ENCODE measurements at places on chromosomes 16 and 17. TPM values are rescaled to one million over a fixed set of nuclear protein-coding genes. Genes with fewer than 3 reads are reported as not detected.

DNA sequence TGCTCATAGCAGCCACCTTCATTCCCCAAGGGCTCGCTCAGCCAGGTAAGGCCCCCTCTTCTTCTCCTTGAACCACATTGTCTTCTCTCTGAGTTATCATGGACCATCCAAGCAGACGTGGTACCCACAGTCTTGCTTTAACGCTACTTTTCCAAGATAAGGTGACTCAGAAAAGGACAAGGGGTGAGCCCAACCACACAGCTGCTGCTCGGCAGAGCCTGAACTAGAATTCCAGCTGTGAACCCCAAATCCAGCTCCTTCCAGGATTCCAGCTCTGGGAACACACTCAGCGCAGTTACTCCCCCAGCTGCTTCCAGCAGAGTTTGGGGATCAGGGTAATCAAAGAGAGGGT, 272 bp downstream of the CCL2 start:
- no peak for DNase-seq

DNA sequence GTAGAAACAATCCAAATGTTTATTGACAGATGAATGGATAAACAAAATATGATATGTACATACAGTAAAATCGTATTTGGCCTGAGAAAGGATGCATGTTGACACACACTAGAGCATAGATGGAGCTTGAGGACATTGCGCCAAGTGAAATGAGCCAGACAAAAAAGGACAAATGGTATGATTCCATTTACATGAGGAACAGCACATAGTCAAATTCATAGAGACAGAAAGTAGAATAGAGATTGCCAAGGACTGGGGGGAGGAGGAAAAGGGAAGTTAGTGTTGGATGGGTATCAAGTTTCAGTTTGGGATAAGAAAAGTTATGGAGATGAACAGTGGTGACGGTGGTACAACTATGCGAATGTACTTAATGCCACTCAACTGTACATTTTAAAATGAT, 47.9 kb downstream of the COPRS start:
- no peak for DNase-seq

- DNase-seq: peak; percentile 23
Observed at GRCh38 chr16:86509759-86510464, 415 bp upstream of the FOXF1 start.

The CPHXL2 gene
- not detected for polyA plus RNA-seq

The RBBP6 gene
- 15.8 TPM for polyA plus RNA-seq

Data from mammary epithelial cell (primary cell).